Thyroid gland (tissue), 4 donors: ENCODE measurements at places on chromosomes 13 and 19. TPM values are rescaled to one million over a fixed set of nuclear protein-coding genes. Genes with fewer than 3 reads are reported as not detected.

- no peak for DNase-seq
Observed at GRCh38 chr19:43735957-43736356, 18.8 kb downstream of the SMG9 start.

DNA sequence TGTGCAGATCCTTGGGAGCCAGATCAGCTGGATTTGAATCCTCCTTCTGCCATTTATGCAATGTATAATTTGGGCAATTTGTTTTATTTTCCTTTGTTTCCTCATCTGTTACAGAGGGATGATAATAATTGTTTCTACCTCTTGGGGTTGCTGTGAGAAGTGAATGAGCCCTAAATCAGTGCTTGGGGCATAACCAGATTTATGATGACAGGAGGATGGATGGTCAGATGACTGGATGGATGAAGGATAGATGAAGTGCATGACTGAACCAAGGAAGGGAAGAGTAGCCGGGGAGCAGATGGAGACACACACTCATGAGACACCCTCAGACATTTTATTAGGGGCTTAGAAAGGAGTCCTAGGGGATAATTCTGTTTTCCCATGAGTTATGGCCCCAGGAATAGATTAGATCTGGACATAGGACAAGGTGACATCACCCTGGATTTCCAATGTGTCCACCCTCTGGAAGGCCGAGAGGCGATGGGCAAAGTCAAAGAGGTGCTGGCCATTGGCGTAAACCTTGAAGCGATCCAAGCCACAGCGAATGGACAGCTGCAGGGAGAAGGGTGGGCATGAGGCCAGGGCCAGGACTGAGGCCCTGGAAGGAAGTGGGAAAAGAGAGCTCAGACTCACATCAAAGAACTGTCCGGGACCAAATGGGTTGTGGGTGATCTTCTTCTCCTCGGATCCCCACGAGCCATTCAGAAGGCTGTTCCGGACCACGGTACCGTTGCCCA, 11.2 kb downstream of the LGALS4 start:
- no peak for DNase-seq

- no peak for DNase-seq
Observed at GRCh38 chr19:14342809-14343208, 38.4 kb upstream of the ADGRE5 start.

- no peak for DNase-seq
Observed at GRCh38 chr13:21522847-21523246, 63.7 kb upstream of the ZDHHC20 start.

- peak; percentile 17 for DNase-seq
Observed at GRCh38 chr13:46668302-46668720, 115.3 kb downstream of the LRCH1 start.

DNA sequence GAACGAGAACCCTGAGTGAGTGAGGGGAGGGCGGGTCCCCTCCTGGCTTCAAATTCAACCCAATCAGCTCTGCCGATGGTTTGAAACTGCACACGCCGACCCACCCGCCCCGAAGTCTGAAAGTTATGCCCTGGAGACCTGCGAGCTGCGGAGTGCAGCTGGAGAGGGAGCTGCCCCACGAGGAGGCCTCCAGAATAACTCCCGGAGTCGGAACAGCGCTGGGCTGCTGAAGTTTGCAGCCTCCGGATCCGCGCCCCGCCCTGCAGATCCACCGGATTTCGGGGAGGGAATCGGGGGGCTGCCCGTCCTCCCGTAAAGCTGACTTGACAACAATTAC, 7.0 kb downstream of the POU4F1 start:
- DNase-seq, result no peak

DNA sequence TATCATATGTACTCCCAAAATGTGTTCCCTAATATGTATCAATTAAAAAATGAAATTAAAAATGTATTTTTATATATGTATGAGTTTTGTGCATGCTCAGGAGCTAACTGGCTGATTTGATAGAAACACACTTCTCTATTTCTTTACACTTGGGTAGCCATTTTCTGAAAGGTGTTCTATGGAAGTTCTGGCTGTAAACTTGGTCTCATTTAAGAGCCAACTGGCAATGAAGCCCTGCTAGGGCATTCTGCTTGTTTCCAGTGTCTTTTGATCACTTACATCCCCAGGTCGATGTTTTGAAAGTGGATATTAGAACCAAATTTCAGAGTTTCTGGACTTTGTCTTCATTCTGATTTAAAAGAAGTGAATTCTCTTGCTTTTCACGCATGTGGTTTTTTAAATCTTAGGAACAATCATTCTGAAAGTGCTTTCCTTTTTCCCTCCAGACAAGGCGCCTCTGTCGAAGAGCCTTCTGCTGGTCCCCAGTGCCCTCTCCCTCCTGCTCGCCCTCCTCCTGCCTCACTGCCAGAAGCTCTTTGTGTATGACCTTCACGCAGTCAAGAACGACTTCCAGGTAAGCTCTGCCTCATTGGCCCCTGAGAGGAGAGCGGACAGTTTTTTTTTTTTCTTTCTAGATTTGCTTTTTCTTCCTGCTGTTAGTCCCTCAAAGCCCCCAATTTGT, 20.1 kb downstream of the GPR18 start:
- peak; percentile 58 for DNase-seq

GRCh38 chr13:48710160-48710559, 56.4 kb downstream of the CYSLTR2 start:
- DNase-seq, result no peak

GRCh38 chr19:56942756-56943155, 102.2 kb upstream of the PEG3 start:
- peak; percentile 1 for DNase-seq

GRCh38 chr13:25468325-25469168, 96.8 kb downstream of the ATP8A2 start:
- DNase-seq, result no peak

DNA sequence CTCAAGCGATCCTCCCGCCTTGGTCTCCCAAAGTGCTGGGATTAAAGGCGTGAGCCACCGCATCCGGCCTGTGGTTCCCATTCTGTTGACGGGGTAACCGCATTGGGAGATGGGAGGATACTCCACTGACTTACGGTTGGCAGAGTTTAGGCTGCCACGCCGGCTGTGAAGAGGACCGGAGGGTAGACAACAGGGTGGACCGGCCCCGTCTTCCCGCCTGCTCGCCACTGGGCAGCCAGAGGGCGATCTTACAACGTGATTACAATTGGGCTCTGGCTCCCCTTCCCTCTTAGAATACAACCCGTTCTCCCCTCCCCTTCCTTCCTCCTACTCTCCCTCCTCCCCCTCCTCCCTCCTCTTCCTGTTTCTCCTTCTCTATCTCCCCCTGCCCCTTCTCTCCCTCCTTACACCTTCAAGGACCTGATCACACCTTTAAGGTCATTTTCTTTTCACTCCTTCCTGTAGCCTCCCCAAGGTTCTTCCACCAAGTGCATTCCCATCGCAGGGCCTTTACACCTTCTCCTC, 957 bp upstream of the CCDC194 start:
- DNase-seq, result peak; percentile 27

GRCh38 chr19:9883231-9883758, 48.2 kb downstream of the PIN1 start:
- no peak for DNase-seq

DNA sequence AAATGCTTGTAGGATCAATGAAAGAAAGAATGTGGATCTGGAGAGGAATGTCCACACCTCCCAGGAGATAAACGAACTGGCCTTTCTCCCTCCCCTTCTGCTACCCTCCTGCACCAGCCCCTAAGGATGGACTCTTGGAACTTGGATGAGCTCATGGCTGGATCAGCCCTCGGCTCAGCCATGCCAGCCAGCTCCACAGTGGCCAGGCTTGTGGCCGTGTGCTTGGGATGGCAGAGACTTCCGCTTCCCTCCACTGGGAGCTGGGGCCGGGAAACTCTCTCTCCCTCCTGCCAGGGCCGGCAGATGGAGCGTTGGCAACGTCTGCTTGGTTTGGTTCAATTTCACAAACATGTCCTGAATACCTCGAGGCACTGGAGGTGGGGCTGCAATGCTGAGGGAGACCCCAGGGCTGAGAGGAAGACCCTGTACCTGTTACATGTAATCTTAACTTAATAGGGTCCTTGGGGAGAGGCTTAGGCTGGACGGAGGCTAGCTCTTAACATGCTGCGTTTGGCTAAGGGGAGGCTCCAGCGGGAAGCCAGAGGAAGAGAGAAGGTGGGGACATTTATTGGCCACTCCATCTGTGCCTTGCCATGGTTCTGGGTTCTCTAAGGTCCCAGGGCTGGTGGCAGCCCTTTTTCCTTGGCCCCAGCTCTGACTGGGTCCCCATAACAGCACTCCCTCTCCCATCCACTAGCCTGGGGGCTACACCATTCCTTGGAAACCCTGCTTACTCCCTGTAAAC, 152.5 kb downstream of the IER2 start:
- DNase-seq, result no peak

DNA sequence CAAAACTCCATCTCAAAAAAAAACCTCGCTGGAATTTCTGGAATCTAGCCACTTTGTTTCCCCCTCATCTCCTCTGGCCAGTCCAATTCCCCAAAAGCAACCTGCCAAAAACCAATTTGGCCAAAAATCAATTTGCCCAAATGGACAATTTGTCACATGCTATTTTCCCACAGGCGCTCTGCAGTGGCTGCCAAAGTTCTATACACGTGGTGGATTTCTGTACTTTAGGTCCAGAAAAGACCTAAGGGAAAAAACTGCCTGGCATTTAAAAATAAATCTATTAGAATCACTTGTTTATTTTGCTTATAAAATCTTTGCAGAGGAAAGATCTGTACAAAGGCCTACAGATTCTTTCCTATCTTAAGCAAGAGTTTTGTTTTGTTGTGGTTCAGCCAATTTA, 79.4 kb downstream of the MAP4K1 start:
- DNase-seq, result no peak

DNA sequence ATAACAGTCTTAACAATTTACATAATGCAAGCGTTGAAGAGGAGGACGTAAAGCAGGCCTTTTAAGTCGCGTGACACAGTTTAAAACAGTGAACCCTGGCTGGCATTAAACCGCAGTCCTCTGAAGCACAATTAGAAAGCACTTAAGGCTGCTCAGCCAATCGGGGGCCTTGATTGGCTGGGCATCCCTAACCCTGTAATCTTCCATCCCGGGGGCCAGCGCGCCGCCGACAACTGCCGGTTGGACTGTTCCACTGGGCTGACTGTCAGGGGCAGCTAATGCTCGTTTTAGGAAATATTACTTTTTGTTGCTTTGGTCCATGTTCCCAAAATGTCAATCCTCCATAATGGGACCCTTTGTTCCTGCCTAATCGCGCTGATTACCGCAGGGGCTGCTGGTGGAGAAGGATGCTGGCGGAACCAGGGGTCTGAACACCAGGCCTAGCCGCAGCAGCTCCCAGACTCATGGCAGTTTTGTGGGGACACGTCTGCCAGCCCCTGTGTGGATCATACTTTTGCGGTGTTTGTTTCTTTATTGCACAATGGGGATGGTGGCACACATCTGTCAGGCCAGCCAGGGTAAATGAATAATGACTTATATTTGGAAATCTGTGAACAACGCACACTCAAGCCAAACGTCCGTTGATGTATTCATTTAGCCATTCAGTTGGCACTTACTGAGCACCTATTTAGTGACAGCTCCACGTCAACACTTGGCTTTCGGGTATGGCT, 127.1 kb upstream of the SPACA7 start:
- no peak for DNase-seq

DNA sequence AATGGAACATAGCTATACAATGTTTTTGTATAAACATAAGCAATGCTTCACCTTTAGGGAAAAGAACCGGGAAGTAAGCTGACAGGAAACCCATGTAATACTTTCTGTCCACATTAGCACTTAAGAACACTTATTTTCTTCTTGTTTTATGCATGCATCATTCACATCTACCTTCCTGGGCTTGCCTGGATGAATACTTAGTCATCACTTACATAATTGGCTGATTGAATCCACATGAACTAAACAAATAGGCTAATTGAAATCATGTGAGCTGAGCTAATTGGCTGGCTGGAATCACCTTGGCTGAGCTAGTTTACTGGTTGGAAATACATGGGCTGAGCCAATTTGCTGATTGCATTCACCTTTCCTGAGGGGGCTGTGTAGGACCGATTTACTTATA, 78.8 kb downstream of the ZNF726 start:
- DNase-seq, result no peak

- DNase-seq, result no peak
Observed at GRCh38 chr13:95858286-95859075, 181.5 kb downstream of the DNAJC3 start.

DNA sequence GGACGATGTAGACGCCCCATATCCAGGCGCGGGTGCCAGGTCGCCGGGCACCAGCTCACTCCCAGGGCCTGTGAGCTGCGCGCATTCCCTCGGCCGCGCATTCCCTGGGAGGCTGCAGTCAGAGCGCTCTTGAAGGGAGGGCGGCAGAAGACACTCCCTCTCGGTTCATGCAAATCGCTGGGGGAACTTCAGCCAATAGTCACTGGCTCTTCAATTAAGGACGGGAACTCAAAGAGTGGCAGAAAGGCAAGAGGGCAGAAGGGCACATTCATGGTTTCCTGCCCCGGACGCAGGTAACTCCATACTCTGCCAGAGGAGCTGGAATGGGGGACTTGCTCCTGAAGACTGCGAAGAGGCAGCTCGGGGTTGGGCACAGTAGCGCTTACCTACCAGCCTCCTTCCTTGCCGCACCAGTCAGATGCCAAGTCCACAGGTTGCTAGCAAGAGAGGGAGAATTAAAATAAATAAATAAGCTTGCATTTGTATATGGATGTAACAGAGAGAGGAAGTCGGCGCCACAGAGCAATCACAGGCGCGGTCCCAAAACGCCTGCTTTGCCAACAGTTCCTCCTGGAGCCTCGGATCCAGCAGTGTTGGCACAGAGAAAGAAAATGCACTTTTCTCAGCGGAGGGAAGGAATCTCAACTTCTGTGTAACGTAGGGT, 459 bp downstream of the PCDH20 start:
- DNase-seq, result peak; percentile 66

DNA sequence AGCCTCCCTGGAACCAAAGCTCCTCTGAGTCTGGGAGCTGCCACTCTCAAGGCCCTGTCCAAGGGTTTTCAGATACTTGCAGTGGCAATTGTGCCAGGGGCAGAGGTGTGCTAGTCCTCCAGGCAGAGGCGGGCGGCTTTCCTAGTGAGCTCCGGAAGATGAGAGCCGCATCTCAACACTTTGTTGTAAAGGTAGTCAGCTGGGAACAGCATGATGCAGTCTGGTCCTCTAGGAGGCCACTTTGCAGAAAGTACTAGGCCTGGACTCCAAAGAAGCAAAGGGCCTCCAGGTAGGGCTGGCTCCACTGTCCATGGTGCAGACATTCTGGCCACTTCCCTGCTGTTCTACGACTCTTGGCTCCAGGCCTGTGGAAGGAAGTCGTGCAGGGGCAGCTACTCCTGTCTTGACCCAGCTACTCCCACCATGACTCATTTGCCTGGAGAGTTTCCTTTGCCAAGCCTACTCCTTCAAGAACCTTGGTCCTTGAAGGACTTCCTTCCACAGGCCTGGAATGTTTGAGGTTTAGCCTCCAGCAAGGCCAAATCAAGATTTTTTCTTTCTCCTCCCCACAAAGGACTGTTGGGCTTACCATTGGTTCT, 9.9 kb upstream of the ZNF536 start:
- no peak for DNase-seq

- DNase-seq, result no peak
Observed at GRCh38 chr13:65724226-65724625, 1505.9 kb downstream of the PCDH9 start.

GRCh38 chr13:26037302-26037701, 14.5 kb downstream of the SHISA2 start:
- DNase-seq, result peak; percentile 48

- DNase-seq, result no peak
Observed at GRCh38 chr19:13942023-13942684, 3.9 kb upstream of the PODNL1 start.

Gene FARP1
- 172 TPM for total RNA-seq

Gene SOHLH2
- not detected for total RNA-seq

Gene FGF22
- not detected for total RNA-seq

Gene TIMM50
- total RNA-seq, result 82.8 TPM

Gene PLIN5
- total RNA-seq, result 12.1 TPM

Gene WASF3
- total RNA-seq, result 47.6 TPM

Gene ZNF700
- 10.9 TPM for total RNA-seq

Gene DMKN
- total RNA-seq, result 164 TPM

Gene USF2
- total RNA-seq, result 132 TPM
